ENCODE measurements at places on chromosomes 3 and 15.

- peak; percentile 73 for DNase-seq
Observed at GRCh38 chr15:91853948-91854638, 585 bp downstream of the SLCO3A1 start.

GRCh38 chr3:10508619-10509260, 3.4 kb upstream of the ATP2B2 start:
- DNase-seq = no peak

- DNase-seq = peak; percentile 83
Observed at GRCh38 chr3:97952280-97952679, 20.0 kb downstream of the RIOX2 start.

GRCh38 chr3:94173673-94174434, 111.0 kb downstream of the NSUN3 start:
- DNase-seq = peak; percentile 1

GRCh38 chr3:162183440-162183839, 686.8 kb downstream of the OTOL1 start:
- no peak for DNase-seq
